Non-pigmented ciliary epithelial cell (primary cell): ENCODE measurements at places on chromosomes 16 and 17.

GRCh38 chr17:72264682-72265405, 144.0 kb downstream of the SOX9 start:
- DNase-seq, result no peak

DNA sequence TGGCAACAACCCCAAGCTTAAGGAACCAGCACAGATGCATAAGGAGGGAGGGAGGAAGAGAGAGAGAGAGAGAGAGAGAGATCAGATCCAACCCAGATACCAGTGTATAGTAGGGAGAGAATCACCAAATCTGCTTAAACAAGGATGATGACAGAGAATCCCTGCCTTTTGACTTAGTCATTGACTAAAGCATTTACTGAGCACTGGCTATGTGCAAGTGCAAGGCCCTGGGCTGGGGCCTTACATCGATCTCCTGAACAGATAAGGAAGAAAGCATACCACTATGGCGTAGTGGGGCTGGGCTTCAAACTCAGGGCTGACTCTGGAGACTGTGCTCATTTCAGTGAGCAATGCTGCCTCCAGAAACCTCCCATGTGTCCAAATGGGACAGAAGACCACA, 15.8 kb downstream of the TSNAXIP1 start:
- no peak for DNase-seq

DNA sequence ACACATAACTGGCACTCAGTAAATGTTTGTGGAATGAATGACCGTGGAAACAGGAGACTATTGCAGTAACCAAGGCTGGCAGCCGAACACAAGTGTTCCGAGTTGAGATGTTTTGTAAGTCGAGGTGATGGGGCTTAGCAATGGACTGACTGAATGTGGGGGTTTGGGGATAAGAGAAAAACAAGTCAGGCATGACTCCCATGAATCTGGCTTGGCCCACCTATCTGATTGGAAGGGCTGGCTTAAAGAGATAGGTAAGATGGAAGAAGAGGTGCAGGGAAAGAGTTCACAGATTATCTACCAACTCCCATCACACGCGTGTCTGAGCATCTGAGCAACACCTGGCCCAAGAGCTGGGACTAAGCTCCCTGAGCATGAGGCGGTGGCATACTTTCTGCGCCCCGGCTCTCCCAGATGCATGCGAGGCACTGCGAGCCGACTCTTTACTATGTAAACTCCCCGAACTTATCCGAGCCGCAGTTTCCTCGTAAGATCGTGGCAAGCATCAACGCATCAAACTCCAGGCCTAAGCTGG, 539 bp downstream of the IFT20 start:
- DNase-seq, result no peak

DNA sequence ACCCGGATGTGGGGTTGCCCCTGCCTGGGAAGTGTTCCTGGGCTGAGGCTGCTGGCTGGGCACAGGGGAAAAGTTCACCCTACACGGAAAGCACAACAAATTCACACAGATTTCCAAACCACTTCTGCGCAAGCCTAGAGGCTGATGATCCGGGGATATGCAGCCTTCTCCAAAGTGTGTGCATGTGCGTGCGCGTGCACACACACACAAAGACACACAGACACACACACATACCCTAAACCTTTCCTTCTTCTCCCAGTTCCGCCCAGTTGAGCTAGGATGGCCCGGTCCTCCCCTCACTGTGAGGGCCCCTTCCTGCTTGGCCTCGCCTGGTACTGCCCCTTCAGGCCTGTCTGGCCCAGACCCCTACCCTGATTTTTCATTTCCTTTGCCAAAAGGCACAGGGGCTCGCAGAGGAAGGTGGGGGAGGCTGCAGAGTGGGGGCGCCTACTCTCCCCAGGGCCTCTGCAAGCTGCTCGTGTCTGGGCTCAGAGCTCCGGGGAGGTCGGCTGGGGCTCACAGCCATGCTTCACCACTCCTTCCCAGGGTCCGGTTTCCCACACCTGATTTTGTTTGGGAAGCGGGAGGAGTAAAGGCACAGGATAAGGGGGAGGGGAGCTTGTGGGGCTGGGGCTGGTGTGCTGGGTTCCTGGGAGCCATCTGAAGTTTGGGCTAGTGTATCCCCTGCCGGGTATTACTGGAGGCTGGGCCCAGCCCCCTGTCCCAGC, 144.7 kb downstream of the ENGASE start:
- DNase-seq, result no peak

DNA sequence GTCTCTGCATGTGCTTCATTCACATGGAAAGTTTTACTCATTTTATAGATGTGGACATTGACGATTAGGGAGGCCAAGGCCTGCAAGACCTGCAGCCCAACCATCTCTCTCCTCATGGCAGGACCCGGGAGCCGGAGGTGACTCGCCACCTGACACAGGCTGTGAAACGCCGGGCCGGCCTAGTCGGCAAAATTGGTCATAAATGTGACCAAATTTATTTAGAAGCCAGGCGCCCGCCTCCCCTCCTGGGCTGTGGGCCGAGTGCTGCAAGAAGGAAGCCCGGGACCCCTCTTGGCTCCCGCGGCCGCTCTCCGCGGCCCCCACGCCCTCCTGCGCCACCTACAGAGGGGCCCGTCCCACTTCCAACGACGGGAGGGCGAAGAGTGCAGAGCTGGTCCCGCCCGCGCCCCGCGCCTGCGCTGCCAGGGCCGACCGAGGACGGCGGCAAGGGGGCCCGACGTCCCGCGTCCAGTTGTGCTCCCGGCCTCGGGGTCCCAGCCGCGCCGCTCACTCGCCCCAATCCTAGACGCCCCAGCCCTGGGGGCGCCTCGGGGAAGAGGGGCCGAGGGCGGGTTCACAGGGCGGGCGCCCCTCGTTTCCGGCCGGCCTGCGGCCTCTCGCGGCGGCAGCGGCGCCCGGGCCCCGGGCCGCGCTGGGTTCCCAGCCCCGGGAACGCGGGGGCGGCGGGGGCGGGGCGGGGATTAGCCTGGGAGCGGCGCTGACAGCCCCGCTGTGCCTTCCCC, 47.5 kb downstream of the WNT3 start:
- DNase-seq, result no peak

- no peak for DNase-seq
These were observed 681 bp downstream of the XPO6 start for GRCh38 chr16:28210979-28211588.

DNA sequence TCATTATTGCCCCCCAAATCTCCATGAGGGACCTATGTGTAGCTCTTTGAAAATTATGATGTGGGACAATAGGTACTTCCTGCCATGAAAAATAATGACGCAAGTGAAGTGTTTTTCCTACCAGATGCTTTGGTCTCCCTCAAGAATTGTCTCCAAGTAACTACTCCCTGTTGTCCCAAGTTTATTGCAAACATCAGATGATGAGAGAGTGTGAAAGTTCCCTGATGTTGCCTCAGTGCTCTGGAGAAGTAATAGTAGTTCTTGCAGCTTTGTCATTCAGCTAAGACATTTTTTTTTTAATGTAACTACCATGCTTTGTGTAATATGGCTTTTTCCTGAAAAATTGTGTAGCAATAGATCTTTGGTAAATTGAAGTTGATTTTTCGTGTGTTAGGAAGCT, 20.1 kb downstream of the LPCAT2 start:
- no peak for DNase-seq

- DNase-seq, result no peak
These were observed 9.2 kb downstream of the CNOT1 start for GRCh38 chr16:58620396-58620795.

DNA sequence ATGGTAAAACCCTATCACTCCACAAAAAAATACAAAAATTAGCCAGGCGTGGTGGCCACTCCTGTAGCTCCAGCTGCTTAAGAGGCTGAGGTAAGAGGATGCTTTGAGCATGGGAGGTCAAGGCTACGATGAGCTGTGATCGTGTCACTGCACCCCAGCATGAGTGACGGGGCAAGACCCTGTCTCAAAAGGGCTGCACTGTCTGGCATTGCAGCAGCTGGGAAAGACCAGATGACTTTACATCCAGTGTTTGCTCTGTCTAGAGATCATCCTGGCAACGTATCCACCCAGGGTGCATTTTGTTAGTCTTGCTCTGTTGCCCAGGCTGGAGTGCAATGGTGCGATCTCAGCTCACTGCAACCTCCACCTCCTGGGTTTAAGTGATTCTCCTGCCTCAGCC, 52.0 kb downstream of the MRM3 start:
- no peak for DNase-seq

- DNase-seq, result no peak
These were observed 28.2 kb downstream of the SLC39A11 start for GRCh38 chr17:73064084-73064938.

- DNase-seq, result peak; percentile 46
These were observed 15.0 kb upstream of the SCIMP start for GRCh38 chr17:5249615-5250014.

DNA sequence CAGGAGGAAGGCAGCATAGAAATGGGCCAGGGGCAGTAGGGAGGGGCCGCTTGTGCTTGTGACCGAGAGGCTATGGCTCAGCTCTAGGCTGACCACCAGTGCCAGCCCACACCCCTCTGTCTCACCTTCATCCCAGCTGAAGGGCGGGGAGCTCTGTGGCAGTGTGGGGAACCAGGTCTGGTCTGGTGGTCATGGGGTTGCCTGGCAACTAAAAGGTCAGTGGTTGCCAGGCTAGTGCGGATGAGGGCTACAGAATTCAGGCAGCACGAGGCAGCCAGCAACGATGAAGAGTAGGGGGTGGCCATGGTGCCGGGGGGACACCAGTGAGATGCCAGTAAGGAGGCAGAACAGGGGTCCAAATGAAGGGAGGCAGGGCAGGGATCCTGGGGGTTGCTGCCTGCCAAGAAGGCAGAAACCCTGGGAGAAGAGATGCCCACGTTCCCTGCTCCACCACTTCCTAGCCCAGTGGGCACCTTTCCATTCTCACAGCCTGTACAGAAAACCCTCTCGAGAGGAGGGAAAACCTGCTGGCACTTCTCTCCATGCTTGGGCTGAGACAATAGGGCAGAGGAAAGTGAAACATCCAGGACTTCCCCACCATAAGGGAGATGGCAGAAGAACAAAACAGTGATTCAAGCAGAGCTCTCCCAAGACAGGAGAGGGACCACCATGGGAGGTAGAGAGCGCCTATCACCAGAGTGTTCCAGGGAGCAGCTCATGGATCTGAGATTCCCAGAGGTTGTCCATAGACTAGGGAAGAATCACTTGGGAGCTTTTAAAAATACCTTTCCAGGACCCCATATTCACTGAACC, 39.7 kb downstream of the SRCIN1 start:
- DNase-seq, result no peak

DNA sequence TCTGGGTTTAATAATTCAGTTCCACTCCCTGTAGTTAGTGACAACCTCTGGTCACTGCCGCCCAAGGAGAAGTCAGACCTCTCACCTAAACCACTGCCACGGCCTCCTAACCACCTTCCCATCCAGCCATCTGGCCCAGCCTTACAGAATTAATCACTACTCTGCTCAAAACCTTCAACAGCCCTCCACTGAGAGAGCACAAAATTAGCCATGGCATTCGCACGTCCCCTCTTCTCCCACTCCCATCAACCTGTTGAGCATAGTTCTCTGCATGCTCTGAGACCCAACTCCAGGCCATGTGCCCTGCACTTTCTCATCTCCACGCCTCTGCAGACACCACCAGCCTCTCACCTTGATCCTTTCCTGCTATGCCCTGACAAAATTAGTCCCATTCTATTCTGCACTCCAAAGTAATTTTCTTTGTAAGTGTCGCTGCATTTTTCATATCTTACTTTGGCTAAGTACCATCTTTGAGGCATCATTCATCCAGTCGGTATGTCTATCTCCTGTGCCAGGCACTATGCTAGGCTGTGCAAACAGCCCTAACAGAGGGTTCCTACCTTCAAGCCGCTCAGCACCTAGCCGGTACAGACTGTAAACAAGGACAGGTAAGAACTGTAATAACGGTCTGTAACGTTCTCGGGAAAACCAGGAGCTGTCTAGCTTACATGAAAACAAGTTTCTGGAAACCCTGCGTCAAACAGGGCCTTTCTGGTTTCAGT, 963 bp downstream of the COPRS start:
- no peak for DNase-seq

DNA sequence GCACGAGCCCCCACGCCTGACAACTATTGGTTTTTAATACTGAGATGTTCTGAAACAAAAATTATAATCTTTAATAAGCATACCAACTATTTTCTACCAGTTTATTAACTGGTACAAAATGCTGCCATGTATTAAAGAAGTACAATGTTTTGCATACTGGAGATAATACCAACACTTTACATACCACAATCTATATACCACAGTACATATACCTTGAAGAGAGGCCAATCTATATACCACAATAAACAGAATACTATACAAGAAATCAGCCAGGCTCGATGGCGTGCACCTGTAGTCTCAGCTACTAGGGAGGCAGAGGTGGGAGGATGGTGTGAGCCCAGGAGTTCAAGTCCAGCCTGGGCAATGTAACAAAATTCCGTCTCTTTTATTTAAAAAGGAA, 9.9 kb downstream of the GPATCH8 start:
- DNase-seq, result no peak

DNA sequence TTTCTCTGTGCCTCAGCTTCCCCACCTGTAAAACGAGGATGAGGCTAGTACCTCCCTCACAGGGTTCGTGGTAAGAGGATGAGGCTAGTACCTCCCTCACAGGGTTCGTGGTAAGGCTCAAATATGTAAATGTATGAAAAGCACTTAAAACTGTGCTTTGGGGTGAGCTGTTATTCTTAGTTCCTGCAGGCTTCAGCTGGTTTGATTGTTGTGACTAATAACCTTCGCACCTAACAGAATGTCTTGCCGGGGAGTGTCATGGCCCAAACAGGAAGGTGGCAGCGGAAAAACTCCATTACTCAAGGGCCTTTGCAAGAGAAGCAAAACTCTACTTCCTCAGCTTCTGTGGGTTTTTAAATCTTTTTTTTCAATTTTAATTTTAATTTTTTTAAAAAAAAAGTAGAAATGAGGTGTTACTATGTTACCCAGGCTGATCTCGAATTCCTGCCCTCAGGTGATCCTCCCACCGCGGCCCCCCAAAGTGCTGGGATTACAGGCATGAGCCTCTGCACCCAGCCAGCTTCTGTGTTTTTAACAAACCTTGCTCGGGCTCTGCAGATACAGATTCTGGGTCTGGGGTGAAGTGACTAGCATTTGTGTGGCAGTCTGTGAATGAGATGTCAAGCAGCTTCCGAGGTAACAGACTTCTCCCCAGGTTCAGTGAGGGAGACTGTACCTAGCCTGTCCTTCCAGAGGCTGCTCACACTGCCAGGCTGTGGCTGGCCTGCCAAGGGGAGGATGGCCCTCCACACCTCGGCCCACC, 103.0 kb downstream of the RAB11FIP4 start:
- no peak for DNase-seq

- DNase-seq, result no peak
These were observed 2.0 kb downstream of the P2RX1 start for GRCh38 chr17:3914312-3914670.
